ENCODE measurements at places on chromosomes 7 and 10. TPM values are rescaled to one million over a fixed set of nuclear protein-coding genes. Genes with fewer than 3 reads are reported as not detected.
A peak's percentile ranks its signal among the peaks of the same experiment; 100 is the strongest.

DNA sequence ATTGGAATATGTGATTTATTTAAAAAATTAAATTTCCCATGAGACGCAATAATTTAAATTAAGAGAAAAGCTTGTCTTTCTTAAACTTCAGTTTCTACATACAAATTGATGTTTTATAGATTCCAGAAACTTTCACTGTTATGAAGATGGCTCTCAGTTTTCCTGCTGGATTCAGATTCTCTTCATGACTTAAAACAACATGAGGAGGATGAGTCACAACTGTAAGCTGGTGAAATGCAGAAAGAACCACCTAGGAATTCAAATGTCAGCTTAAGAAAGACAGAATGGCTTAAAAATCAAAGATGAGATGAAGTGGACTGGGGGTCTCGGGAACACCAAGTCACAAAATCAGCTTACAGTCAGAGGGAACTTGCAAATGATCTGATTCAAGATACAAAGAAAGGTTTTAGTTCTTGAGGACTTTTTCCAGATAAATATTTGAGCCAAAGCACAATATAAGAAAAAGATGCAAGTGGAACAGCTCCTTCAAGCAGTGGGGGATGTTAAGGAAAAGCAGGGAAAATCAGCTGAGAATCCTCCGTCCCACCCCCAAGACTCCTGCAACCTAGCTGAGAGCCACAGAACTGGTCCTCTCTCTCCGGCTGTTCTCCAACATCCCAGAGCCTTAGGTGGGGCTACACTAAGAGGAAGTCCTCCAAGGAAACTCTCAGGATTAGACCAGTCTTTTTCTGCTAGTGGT is 279.8 kb downstream of the KCNMA1 start:
- H3K27ac ChIP-seq = peak overlapping the region; percentile 73
- H3K36me3 ChIP-seq = peaks cover 3% of the 10 kb centered on the region
- H3K4me1 ChIP-seq = peaks cover 23% of the 10 kb centered on the region
- H3K4me3 ChIP-seq = no peak overlapping the region

- no peak overlapping the region for H3K27ac ChIP-seq
- no peak overlapping the region for H3K4me3 ChIP-seq
- H3K4me1 ChIP-seq = peaks cover 6% of the 10 kb centered on the region
- no peaks in the 10 kb centered on the region for H3K27me3 ChIP-seq
- DNase-seq = no peak
- H3K36me3 ChIP-seq = no peaks in the 10 kb centered on the region
Measured at GRCh38 chr7:139682136-139683013, 95.4 kb downstream of the HIPK2 start.

DNA sequence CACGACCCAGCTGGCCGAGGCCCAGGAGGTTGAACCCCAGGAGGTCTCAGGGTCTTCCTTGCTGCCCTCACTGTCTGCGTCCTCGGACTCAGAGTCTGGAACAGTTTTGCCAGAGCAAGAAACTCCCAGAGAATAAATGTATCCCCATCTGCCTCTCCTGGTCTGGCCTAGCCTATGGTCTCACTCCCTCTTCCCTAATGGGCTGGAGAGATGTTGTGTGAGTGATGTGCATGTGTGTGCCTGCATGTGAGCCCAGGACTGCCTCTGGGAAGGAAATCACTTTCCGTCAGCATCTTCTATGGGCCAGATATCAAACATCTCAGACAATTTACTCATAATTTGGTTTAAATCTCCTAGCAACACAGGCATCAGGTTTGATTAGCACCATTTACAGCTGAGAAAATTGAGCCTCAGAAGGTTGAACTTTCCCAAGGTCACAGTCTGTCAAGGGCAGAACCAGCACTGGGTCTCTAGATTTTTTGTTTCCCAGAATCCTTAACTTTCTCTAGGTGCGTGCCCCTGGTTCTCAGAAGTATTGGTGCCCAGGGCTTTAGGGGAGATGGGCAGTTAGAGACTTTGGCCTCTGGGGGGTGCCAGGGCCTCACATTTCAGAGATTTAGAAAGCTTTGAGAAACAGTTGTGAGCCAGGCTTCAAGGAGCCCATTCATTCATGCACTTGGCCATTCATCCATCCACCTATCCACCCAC is 4.9 kb downstream of the TMEM270 start:
- H3K27ac ChIP-seq = peak overlapping the region; percentile 91
- H3K4me1 ChIP-seq = no peaks in the 10 kb centered on the region
- no peak overlapping the region for H3K4me3 ChIP-seq
- peak; percentile 85 for DNase-seq

GRCh38 chr10:52447931-52448353 is 133.9 kb downstream of the DKK1 start:
- H3K4me3 ChIP-seq = no peak overlapping the region
- H3K27ac ChIP-seq = no peak overlapping the region
- no peak for DNase-seq
- no peaks in the 10 kb centered on the region for H3K4me1 ChIP-seq
- H3K36me3 ChIP-seq = no peaks in the 10 kb centered on the region

- H3K4me1 ChIP-seq = no peaks in the 10 kb centered on the region
- H3K27me3 ChIP-seq = no peaks in the 10 kb centered on the region
- DNase-seq = no peak
- no peak overlapping the region for H3K27ac ChIP-seq
- no peaks in the 10 kb centered on the region for H3K36me3 ChIP-seq
Measured at GRCh38 chr10:21753497-21754270, 219.7 kb downstream of the MLLT10 start.

DNA sequence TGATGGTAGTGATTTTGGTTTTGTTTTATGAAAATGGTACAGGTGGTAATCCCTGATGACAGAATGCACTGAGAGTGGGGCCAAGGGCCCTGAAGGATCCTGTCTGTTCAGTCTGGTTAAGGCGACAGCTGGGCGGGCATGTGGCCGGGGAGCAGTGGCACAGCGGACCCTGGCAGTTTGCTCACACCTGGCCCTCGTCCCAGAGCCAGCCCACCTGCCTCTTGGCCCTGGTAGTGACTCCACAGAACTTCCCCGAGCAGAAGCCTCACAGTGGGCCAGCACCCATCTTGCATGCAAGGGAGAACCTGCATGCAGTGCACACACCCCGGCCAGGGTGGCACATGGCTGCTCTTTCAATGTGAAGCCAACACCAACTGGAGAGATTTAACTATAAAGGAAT is 82.8 kb downstream of the ALOX5 start:
- H3K4me3 ChIP-seq = no peak overlapping the region
- DNase-seq = no peak
- H3K27ac ChIP-seq = no peak overlapping the region
- H3K27me3 ChIP-seq = no peaks in the 10 kb centered on the region

The NKX1-2 gene
- not detected for polyA plus RNA-seq

The COX15 gene
- polyA plus RNA-seq = 20.4 TPM

The OIT3 gene
- not detected for polyA plus RNA-seq
